ENCODE measurements at places on chromosomes 1 and 21. TPM values are rescaled to one million over a fixed set of nuclear protein-coding genes. Genes with fewer than 3 reads are reported as not detected.

TOR1AIP1 gene
- total RNA-seq = 54.8 TPM

GRCh38 chr1:151282883-151283725, 1.0 kb downstream of the ZNF687 start:
- DNase-seq = peak; percentile 69

DNA sequence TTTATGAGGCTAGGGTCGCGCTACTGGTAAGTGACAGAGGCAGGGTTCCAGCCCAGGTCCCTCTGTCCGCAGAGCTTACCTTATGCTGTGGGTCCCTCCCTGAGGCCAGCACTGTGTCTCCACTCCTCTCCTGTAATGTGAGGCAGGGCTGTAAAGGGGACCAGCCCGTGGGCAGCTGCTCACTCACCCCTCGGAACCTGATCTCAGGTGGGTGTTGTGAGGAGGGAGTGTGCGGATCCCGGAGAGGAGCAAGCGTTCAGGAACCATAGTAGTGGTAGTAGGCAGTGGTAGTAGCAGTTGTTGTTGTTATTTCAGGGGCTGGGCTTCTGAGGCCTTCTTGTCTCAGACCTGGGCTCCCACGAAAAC, 1.7 kb downstream of the ZC3H12A start:
- no peak for DNase-seq

DNA sequence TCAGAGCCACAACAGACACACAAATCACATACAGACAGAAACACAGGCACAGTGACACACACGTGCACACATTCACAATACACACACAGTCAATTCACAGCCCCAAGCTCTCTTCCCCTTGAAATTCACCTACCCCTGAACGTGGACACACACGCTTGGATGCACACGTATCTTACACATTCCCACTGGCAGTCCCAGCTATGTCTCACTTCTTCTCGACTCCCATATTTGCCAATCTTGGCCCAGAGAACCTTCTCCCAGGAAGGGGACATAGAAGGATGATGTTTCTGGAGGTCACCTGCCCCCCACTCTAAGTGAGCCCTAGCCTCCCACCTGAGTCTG, 1.6 kb downstream of the CRYBG2 start:
- no peak for DNase-seq

- no peak for DNase-seq
These were observed 6.3 kb downstream of the APP start for GRCh38 chr21:26164311-26164710.

- no peak for DNase-seq
These were observed 777.5 kb upstream of the ADGRL2 start for GRCh38 chr1:81023187-81023724.

- DNase-seq = no peak
These were observed 99.1 kb upstream of the CTTNBP2NL start for GRCh38 chr1:112296908-112297307.
